Aorta (tissue), 5 donors: ENCODE measurements at places on chromosomes 2 and 18. TPM values are rescaled to one million over a fixed set of nuclear protein-coding genes. Genes with fewer than 3 reads are reported as not detected.
A peak's percentile ranks its signal among the peaks of the same experiment; 100 is the strongest.

The FIGN gene
- total RNA-seq, result 12.7 TPM

The GKN2 gene
- not detected for total RNA-seq

The RTP5 gene
- total RNA-seq, result not detected

GRCh38 chr2:160397530-160397865 is 96.1 kb downstream of the RBMS1 start:
- DNase-seq, result no peak

DNA sequence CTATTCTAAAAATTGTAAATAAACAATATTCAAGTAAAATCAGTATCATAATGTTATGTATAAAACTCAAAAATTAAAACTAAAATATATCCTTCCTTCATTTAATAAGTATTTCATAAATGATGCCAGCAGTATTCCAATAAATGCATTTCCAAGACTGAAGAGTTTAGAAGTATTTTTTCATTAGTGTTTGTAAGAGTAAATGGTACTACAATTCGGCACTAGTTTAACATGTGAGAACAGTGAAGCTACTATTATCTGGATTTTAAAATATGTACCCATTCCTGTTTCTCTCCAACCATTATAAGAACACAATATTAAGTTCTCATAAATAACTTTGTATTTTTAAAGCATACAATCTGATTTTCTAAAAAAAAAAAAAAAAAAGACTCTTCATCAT is 3.3 kb downstream of the BAZ2B start:
- DNase-seq, result no peak

GRCh38 chr18:22549260-22549937 is 131.7 kb upstream of the CTAGE1 start:
- DNase-seq, result no peak

DNA sequence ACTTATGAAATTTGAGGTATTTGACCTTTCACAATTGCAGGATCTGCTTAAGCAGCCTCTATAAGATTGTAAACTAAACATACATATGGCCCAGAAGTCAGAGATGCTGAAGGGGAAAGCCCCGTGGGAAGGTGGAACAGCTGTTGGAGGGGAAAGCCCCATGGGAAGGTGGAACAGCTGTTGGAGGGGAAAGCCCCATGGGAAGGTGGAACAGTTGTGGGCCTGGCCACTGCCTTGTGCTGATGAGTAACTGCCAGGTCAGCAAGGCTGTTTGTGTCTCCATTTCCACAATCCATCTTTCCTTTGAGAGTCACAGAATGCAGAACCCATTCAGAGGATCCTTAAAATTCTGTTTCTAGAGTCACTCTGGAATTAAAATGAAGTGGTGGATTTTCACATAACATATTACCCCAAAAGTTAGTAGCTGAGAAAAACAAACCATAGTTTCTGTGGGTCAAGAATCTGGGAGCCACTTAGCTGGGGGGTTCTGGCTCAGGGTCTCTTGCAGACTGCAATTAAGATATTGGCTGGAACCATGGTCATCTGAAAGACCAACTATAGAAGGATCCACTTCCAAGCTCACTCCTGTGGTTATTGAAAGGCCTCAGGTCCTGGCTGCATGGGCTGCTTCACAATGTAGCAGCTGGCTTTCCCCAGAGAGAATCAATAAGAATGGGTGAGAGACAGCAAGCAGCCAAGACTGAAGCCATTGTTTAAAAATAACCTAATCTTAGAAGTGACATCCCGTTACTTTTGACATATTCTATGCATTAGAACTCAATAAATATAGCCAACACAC is 86.6 kb upstream of the CAVIN2 start:
- DNase-seq, result peak; percentile 55

DNA sequence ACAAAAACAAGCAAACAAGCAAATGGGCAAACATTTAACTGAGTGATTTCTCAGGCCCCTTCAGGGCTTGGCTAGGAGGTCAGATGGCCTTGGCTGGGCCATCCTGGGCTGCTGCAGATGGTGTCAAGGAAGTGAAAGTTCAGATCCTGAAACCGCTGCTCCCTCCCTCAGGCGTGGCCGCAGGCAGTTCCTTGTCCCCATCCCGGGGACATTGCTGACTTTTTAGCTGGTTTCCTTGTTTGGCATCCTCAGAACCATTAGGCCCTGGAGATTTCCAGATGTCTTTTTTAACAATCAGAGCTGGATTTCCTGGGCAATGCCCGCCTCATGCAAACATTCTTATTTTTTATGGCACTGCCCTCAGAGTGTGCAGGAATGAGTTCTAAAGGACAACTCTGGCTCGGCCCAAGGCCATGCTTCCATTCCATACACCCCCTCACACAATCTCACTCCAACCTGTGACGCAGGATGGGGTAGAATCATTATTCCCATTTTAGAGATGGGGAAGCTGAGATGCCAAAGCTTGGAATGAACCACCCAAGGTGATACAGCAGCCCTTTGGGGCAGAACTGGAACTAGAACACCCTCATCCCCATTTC is 86.1 kb upstream of the ZCCHC2 start:
- no peak for DNase-seq
